ENCODE measurements at places on chromosomes 13 and 19.

DNA sequence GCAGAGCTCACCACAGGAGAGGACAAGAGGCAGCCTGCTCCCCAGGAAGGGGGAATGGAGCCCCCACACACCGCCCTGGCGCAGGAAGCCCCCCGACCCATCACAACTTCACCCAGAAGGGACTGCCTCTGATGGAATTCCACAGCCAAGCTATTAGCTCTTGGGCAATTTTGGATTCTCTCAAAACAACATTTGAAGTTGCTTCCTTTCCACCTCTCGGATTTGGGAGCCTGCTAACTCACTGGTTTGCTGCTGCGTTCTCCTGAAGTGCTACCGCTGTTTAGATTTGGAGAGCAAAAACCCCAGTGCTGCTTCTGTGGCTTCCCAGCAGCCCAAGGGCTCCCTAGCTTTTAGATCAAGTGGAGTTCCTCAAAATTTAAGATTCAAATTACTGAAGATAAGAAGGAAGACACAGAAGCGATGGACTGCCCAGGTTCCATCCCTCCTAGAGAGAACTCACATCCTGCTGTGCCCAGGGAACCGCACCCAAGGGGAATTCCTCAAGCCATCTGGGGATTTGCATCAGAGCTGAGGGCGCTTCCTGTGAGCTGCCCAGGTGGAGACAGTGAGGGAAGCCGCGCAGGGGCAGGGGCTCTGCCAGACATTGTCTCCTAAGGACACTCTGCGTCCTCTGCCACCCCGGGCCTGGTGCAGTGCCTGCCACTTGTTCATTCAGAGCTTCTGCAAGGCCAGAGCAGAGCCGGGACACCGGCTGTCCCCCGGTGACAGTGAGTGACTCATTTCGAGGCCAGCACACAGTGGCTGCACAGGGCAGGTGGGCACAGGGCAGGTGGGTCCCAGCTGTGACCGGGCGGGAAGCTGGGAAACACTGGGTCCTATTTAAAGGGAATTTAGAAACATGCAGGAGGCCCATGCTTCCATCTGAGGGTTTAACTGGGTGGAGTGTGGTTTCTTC is 45.5 kb downstream of the COL4A1 start:
- H3K27ac ChIP-seq, result no peak overlapping the region
- no peaks in the 10 kb centered on the region for H3K4me1 ChIP-seq
- peaks cover 13% of the 10 kb centered on the region for H3K27me3 ChIP-seq
- H3K4me3 ChIP-seq, result no peak overlapping the region

- no peaks in the 10 kb centered on the region for H3K27me3 ChIP-seq
- no peak overlapping the region for H3K4me3 ChIP-seq
- no peak for DNase-seq
- no peaks in the 10 kb centered on the region for H3K36me3 ChIP-seq
These were observed 72.6 kb downstream of the DNAJC3 start for GRCh38 chr13:95749545-95749944.

GRCh38 chr19:722553-723101 is 13.9 kb downstream of the PALM start:
- DNase-seq, result no peak
- H3K36me3 ChIP-seq, result no peaks in the 10 kb centered on the region
- H3K4me3 ChIP-seq, result no peak overlapping the region
- no peaks in the 10 kb centered on the region for H3K4me1 ChIP-seq
- peaks cover 3% of the 10 kb centered on the region for H3K27me3 ChIP-seq
- no peak overlapping the region for H3K27ac ChIP-seq

DNA sequence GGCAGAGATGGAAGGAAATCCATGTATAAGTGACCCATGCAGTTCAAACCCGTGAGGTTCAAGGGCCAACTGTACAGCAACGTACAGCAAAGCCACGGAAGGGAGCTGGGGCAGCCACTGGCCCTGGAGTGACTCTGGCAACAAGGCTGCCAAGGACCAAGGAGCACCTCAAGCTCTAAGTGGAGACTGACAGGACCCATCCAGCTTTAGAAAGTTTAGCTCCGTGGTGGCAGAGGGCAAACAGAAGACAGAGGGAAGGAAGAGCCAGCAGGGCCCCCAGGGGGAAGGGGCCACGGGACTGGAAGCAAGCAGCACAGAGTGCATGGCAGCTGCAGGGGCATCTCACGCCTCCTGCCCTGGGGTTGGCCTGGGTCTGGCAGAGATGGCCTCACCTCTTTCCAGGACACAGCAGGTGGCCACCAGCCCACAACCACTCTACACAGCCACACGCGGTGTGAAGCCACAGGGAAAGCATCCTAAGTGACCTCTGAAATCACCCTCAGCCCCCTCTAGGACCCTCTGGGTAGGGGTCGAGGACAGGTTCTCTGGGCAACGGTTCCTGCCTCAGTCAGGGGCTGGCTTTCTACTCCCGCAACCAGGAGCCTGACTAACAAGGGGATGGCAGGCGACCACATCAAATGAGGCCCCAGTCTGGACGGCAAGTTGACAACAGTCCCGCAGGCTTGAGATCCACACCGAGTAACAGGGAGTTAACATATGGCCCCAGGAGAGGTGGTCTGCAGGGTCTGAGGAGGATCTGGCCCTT is 3.8 kb downstream of the MIER2 start:
- no peaks in the 10 kb centered on the region for H3K36me3 ChIP-seq
- H3K4me3 ChIP-seq, result no peak overlapping the region
- H3K27ac ChIP-seq, result peak overlapping the region; percentile 17
- no peak for DNase-seq
- H3K27me3 ChIP-seq, result peaks cover 20% of the 10 kb centered on the region
- peaks cover 57% of the 10 kb centered on the region for H3K4me1 ChIP-seq

DNA sequence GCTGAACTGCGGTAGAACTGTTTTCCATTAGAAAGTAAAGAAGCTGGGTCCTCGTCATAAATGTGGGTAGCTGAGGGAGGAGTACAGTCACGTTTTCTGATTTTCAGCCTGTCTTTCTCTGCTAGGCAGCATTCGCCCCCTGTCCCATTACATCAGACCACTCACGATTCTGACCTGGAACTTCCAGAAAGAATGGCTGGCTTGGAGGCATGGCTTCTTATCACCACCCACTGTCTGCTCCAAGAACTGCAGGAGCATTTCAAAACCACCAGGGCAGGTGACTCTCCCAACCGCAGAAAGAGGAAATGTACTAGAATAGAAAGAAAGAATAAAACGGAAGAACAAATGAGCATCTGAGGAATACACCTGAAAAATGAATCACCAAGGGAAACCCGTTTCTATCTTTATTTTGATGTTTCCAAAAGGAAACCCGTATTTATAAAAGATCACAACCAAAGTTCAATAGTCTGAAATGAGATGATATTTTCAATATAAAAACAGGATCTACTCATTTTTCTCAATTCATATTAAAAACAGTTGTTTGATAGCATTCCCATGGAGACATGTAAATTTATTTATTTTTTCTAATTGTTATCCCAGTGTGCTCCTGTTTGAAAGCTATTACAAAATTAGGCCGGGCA is 22.1 kb upstream of the POMP start:
- no peak overlapping the region for H3K27ac ChIP-seq
- peaks cover 5% of the 10 kb centered on the region for H3K4me1 ChIP-seq
- H3K4me3 ChIP-seq, result no peak overlapping the region
- H3K27me3 ChIP-seq, result peaks cover 19% of the 10 kb centered on the region
- peak; percentile 20 for DNase-seq

- peak; percentile 75 for DNase-seq
- H3K4me1 ChIP-seq, result peaks cover 8% of the 10 kb centered on the region
- no peaks in the 10 kb centered on the region for H3K36me3 ChIP-seq
- no peak overlapping the region for H3K27ac ChIP-seq
- peaks cover 5% of the 10 kb centered on the region for H3K27me3 ChIP-seq
These were observed 26.5 kb downstream of the MAN2B1 start for GRCh38 chr19:12639901-12640613.

- peaks cover 3% of the 10 kb centered on the region for H3K27me3 ChIP-seq
- no peaks in the 10 kb centered on the region for H3K36me3 ChIP-seq
- H3K27ac ChIP-seq, result no peak overlapping the region
- H3K4me3 ChIP-seq, result no peak overlapping the region
These were observed 21.7 kb upstream of the TFDP1 start for GRCh38 chr13:113562844-113563243.

DNA sequence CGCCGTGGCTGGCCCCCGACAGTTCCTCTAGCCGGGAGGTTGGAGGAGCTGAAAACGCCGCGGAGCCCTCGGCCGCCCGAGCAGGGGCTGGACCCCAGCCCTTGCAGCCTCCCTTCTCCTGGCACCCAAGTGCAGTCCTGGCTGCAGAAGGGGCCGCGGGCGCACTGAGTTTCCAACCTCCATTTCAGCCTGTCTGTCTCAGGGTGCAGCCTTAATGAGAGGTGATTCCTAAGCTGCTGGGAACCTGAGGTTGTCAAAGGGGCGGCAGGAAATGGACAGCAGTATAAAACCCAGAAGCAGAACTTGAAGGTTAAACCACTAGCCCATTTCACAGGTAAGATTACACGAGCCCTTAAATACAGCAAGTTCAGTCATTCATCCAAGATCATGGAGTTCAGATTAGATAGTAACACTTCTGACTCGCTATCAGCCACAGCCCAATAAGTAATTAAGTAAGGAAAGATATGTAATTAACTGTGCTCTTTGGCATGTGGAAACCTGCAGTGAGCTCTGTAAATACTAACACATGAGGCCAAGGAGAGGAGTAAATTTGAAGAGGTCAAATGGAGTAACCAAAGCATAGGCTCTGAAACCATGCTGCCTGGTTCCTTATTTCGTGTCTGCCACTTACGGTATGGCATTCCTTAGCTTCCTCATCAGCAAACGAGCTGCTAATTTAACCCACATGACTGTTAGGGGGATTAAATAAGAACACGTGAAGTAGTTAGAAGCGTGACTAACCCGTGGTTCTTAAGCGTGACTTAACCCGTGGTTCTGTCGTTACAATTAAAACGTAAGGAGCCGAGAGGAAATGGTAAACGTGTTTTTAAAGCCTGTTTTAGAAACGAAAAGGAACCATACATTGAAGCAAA is 686 bp downstream of the SETDB2 start:
- H3K36me3 ChIP-seq, result no peaks in the 10 kb centered on the region
- peak overlapping the region; percentile 91 for H3K4me3 ChIP-seq
- H3K27me3 ChIP-seq, result peaks cover 8% of the 10 kb centered on the region
- peak; percentile 62 for DNase-seq
- peak overlapping the region; percentile 96 for H3K27ac ChIP-seq
- peaks cover 67% of the 10 kb centered on the region for H3K4me1 ChIP-seq

DNA sequence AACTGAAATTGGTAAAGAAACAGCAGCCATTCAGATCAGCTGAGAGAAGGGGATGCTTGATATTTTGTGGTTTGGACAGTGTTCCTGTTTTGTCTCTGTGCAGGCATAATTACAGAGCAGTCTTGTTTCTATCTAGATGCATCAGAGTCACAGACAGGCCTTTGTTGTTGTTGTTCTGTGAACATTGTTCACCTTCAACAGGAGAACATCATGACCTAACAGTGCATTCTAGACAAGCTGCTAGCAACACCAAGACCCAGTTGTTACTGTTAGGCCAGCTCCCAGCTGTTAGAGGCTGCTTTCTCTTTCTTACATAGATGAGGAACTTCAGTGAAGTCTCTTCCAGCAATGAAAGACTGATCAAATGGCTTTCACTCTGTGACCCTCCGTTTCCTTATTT is 8.5 kb upstream of the LSR start:
- peak overlapping the region; percentile 43 for H3K4me3 ChIP-seq
- no peak for DNase-seq
- peaks cover 17% of the 10 kb centered on the region for H3K4me1 ChIP-seq
- peaks cover 1% of the 10 kb centered on the region for H3K27me3 ChIP-seq
- peaks cover 18% of the 10 kb centered on the region for H3K36me3 ChIP-seq
- H3K27ac ChIP-seq, result peak overlapping the region; percentile 91

GRCh38 chr13:30443957-30444404 is 21.7 kb downstream of the UBE2L5 start:
- no peak overlapping the region for H3K27ac ChIP-seq
- H3K4me1 ChIP-seq, result peaks cover 9% of the 10 kb centered on the region
- DNase-seq, result no peak
- peaks cover 2% of the 10 kb centered on the region for H3K27me3 ChIP-seq
- H3K4me3 ChIP-seq, result no peak overlapping the region

- no peak overlapping the region for H3K27ac ChIP-seq
- H3K36me3 ChIP-seq, result no peaks in the 10 kb centered on the region
- H3K4me1 ChIP-seq, result peaks cover 37% of the 10 kb centered on the region
These were observed 2.3 kb upstream of the KDM4B start for GRCh38 chr19:4966591-4966990.

DNA sequence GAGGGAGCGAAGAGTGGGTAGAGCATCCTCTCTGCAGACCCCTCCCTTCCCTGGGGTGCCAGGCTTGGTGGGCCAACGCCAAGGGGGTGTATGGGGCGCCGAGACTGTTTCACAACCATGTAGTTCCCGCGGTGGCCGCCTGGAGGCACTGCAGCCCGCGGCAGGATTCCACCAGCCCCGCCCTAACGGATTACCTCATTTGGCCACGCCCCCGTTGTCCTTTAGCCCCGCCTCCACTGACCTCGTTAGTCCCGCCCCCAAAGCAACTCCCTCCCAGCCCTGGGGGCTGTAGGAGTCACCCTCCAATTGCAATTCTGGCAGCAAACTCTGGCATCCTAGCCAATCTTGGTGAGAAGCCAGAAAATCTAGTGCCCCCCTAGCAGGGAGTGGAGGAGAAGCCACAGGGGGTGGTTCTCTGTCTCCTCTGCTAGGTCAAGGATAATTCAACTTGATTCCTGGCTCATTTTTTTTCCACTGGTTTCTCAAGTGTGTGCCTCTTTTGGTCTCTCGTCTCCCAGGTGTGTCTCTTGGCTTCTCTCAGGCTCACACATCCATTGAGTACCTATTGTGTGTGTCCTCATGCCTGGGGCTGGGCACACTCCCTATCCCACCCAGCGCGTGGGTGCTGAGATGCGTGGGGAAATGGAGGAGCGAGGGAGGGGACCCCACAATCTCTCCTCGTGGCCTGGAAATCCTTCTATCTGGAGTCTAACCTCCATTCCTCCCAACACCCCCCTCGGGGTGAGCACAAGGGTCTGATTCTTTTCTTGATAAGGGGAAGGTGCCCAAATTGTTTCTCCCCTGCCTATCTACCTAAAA is 2.0 kb downstream of the OLFM2 start:
- no peak overlapping the region for H3K4me3 ChIP-seq
- no peaks in the 10 kb centered on the region for H3K36me3 ChIP-seq
- no peak overlapping the region for H3K27ac ChIP-seq
- DNase-seq, result peak; percentile 80

- peak overlapping the region; percentile 99 for H3K27ac ChIP-seq
- H3K36me3 ChIP-seq, result peaks cover 12% of the 10 kb centered on the region
These were observed 583 bp downstream of the AKAP8L start for GRCh38 chr19:15418231-15418578.
